ENCODE measurements at places on chromosomes 13 and 19.
A peak's percentile ranks its signal among the peaks of the same experiment; 100 is the strongest.

DNA sequence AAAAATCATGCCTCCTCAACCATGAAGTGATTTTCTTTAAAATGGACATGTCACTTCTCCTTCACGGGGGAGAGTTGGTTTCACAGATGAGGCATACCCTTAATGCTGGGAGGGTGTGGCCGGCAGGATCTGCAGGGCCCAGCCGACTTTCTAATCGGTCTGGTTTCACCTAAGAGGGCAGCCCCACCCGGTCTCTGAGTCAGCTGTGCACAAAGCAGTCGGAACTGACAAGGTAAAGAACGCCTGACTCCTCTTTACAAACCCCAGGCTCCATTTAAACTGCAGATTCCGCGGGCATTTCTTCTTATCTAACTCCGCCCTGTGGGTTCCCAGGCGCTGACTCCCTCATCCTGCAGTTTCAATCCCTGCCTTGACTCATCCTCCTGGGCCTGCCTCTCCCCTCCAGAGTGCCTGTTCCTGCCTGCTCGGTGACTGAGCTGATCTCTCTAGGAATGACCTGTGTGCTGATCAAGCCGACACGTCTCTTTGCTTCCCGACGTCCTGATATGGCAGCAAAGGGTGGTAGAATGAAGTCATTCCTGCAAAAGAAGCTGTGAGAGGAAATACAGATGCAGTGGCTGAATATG, 63.4 kb downstream of the EFNB2 start:
- peak; percentile 73 for DNase-seq

DNA sequence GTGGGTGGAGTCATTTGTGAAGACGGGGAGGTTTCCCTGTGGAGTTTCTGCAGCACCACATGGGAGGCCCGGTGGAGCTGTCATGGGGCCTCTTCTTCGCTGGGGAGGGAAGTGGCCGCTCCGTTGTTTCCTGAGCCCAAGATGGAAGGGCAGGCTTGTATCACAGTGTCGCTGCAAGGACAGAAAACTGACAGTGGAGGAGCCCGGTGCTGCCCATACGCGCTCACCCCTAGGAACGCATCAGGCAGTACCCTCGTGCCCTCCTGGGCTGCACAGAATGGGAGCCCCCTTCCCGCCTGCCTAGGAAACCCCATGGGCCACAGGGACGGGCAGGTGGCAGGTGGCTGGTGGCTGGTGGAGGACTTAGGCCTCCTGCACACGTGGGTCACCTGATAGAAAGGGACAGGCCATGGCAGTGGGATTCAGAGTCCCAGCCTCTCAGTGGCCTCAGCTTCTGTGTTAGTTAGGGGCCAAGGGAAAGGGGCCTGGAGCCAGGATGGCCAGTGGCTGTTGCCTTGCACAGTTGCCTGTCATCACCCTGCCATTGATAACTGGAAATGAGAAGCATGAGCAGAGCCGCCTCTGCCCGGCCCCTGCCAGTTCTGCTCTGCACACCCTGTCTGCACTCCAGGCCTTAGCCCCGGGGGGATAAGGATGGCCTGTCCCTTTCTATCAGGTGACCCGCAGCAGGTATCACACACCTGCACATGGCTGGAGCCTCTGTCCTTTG, 7.6 kb downstream of the COL4A2 start:
- DNase-seq, result no peak

DNA sequence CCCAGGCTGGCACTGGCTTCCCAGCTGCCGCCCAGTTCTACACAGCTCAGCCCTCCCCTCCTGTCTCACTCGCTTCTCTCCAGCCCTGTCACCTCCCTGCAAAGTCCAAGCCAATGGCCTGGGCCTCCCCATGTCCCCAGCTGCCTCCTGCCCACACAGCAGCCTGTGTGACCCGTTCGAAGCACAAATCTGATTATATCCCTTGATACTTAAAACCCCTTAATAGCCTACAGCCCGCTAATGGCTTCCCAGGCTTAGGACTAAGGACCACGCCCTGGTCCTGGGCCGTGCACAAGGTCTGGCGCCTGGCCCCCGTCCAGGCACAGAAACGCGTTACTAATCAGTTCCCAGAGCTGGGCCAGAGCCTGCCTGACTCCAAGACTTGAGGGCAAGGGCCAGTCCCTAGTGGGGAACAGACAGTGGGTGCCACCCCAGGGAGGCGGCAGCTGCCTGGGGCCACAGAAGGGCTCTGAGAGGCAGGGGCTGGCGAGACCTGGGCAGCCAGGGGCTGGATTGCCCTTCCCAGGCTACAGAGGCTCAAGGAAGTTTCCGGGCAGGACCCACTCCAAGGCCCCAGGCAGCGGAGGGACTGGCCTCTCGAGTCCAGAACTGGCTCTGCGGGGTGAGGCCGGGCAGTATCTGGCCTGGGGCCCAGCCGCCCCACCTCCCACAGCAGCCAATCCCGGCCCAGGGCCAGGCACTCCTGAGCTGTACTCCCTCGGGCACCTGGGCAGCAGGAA, 10.4 kb downstream of the XAB2 start:
- DNase-seq, result peak; percentile 86

- no peak for DNase-seq
These were observed 65.6 kb upstream of the F7 start for GRCh38 chr13:113040031-113040430.

DNA sequence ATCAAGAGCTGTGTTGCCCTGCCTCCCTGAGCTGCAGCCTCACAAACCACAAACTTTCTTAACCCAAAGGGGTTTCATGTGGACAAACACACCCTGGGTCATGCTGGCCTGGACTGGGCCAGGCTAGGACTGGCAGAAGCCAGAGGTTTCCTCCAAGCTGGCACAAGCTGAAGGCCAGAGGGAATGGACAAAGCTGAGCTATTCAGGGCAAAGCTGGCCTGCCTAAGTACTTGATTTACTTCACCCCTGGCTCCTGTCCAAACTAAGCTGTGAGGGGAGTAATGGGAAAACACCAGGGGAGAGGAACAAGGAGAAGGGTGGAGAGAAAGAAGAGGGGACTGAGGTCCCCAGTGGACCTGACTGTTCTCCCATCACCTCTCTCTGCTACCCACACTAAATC, 6.2 kb downstream of the CPAMD8 start:
- peak; percentile 58 for DNase-seq

DNA sequence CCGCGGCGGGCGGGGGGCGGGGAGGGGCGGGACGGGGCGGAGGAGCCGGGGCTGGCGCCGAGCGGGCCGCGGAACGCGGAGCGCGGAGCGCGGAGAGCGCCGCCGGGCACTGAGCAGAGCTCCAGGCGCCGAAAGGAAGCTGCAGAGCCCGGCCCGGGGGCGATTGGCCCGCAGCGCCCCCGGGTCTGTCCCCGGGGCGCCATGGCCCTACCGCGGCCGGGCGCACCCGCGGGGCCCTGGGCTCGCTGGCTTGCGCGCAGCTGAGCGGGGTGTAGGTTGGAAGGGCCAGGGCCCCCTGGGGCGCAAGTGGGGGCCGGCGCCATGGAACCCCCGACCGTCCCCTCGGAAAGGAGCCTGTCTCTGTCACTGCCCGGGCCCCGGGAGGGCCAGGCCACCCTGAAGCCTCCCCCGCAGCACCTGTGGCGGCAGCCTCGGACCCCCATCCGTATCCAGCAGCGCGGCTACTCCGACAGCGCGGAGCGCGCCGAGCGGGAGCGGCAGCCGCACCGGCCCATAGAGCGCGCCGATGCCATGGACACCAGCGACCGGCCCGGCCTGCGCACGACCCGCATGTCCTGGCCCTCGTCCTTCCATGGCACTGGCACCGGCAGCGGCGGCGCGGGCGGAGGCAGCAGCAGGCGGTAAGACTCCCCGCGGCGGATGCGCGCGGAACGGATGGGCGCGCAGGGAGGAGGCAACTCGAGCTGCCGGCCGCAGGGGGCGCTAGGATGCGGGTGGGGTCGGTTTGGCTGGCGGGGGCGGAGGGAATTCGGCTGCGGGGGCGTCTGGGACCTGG, at the start of gene PDE4A:
TSS of gene PDE4A (plus strand) at position 95 of the 796 bp plus-strand sequence. CDS start at position 322, 227 bp downstream.
- no peak for DNase-seq

- no peak for DNase-seq
These were observed 4.9 kb upstream of the ESD start for GRCh38 chr13:46801858-46802257.

DNA sequence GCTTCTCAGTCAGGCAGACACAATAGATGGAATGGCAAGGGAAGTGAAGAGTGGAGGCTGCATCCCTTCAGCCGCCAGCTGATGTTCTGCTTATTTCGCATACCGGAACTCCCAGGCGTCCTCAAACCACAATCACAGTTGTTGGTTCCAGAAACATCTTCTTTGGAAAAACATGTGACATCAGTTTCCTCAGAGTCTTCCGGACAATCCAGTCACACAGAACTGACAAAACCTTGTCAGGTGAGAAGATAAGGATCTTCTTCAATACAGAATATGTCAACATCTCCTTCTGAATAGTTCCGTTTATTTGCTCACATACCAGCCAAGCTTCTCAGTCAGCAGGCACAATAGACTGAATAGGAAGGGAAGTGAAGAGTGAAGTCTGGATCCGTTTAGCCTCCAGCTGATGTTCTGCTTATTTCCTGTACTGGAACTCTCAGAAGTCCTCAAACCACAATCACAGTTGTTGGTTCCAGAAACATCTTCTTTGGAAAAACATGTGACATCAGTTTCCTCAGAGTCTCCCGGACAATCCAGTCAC, 45.1 kb upstream of the CEACAM21 start:
- peak; percentile 48 for DNase-seq

DNA sequence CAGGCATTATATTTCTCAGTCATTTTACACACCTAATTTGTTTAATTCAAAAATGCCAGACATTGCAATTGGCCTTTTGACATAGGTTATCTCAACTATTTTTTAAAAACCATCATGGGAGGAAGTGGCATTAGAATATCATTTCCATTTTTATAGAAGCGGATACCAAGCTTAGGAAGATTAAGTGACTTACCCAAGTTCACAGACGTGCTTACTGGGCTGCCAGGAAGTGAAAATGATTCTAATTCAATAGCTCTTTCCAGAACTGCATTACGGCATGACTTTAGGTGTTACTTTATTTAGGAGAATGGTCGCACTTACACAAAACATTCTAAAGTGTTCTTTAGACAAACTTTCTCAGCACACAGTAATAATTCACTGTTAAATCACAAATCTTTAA, 231.9 kb downstream of the KLF12 start:
- DNase-seq, result no peak

GRCh38 chr19:1324806-1325567, 39.3 kb downstream of the EFNA2 start:
- DNase-seq, result peak; percentile 73

DNA sequence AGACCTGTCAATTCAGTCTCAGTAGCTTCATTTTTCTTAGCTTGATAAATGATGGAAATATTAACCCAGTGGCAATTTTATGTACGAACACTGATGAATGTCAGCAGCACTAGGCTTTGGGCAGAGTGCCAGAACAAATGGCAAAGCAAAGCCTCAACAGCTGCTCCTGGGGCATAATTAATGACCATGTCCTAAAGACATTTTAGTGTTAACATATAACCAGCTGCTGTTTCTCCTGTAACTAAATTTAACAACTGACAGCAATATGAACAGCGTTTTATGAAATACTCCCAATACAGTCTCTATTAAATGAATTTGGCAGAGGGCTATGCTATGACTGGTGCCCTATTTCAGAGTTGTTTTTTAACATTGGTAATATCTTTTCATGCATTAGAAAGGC, 47.1 kb downstream of the ZNF568 start:
- no peak for DNase-seq

DNA sequence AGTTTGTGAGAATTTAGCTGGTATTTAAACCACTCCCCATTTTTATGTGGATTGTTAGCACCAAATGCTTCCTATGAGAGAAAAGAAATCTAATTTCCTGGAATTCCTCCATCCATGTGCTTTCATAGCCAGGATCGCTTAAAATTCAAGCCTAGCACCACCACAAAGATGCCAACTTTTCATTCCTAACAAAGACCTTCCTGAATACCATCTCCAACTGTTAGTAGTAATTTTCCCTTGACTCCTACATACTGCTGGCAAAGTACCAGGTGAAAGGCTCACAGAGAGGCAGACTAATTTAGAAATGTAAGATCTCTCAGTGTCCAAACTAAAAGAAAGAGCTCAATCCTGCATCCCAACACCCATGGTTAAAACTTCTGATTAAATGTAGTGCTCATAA, 386.3 kb downstream of the KCTD12 start:
- DNase-seq, result no peak

GRCh38 chr13:90281709-90282108, 1065.8 kb upstream of the MIR17HG start:
- DNase-seq, result no peak
